ENCODE measurements at places on chromosomes 6 and 20.

DNA sequence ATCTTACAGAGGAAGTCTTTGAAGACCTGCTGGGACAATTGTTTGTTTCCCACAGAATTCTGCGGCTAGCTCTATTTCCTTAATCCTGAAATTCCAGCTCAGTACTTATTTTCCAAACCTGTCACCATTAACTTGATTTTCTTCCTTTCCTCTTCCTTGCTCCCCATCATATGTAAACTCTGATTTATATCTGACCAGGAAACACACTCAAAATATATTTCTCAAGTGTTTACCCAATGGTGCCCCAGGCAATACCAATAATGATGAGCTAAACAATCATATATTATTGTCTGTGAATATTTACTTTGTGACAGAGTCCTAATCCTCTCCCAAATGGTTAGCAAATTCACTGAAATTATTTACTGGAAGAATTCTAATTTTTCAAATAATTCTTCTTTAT lies 597.3 kb downstream of the PKHD1 start:
- no peak for DNase-seq

GRCh38 chr6:8085053-8085511 lies 17.3 kb downstream of the EEF1E1 start:
- no peak for DNase-seq

- no peak for DNase-seq
These were observed 306.2 kb downstream of the SYNE1 start for GRCh38 chr6:152330961-152331360.

DNA sequence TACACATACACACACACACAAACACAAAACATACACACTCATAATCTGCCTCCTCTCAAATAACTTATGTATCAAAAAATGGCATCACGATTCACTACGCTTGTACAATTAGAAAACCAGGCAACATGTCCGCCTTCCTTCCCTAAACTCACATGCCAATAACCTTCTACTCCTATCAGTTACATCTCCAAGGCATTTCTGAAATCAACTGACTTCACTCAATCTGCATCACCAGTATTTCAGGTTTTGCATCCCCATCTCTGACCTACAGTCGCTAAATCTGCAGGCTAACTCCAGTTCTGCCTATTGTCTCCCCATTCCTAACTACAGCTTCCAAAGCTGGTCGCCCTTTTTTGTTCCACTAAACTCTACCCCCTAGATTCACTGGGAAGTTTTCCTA lies 217.5 kb downstream of the PTPRK start:
- DNase-seq, result no peak

DNA sequence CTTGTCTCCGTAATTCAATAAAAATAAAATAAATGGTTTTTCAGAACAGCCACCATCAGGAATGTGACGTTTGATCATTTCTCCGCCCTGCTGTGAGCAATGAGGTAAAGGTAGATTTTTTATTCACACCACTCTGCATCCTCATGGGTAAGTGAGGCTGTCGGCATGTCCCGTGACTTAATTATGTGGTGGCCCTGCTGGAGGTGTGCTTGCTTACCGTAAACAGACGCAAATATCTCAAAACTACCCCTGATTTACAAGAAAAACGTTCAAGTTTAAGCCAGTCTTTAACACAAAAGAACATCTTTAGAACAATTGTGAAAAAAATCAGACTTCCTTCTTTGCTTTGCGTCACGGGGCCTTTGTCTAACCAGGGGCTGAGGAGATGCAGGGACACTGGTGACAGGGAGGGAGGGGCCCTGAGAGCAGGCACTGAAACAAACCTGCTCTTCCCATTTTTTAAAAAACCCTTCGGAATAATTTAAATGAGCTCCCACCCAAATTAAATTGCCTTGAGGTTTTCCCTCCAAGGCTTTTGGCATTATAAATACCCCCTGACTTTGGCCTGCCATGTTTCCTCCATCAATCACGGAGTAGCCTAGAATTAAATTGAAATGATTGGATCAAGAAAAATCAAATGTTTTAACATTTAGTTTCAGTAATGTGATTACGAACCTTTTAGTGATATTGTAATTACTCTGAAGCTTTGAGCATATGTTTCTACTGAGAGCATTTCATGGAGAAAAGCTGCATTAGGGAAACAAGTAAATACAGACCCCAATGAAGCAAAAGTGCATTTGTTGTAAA lies 13.4 kb downstream of the PRKN start:
- no peak for DNase-seq

GRCh38 chr6:37426945-37427510 lies 6.0 kb upstream of the CMTR1 start:
- DNase-seq, result no peak

- no peak for DNase-seq
These were observed 32.3 kb downstream of the CNKSR3 start for GRCh38 chr6:154478021-154478700.

GRCh38 chr20:50386641-50386960 lies 123.6 kb upstream of the PTPN1 start:
- DNase-seq, result no peak

- DNase-seq, result peak; percentile 10
These were observed 54.8 kb upstream of the AKIRIN2 start for GRCh38 chr6:87756858-87757257.

- DNase-seq, result peak; percentile 81
These were observed at the start of gene ULBP2 for GRCh38 chr6:149941583-149942460. Gene ULBP2, plus strand, starts transcription at chr6:149942014. Its CDS starts 59 bp downstream, at chr6:149942073.

- no peak for DNase-seq
These were observed 3.2 kb downstream of the SLC4A11 start for GRCh38 chr20:3235666-3236324.

- peak; percentile 23 for DNase-seq
These were observed at the start of gene GPR63 for GRCh38 chr6:96837081-96837971. Gene GPR63, minus strand, starts transcription at chr6:96837477. Its CDS starts 37,746 bp downstream, at chr6:96799731.

GRCh38 chr6:120938164-120938875 lies 396.0 kb downstream of the TBC1D32 start:
- no peak for DNase-seq

DNA sequence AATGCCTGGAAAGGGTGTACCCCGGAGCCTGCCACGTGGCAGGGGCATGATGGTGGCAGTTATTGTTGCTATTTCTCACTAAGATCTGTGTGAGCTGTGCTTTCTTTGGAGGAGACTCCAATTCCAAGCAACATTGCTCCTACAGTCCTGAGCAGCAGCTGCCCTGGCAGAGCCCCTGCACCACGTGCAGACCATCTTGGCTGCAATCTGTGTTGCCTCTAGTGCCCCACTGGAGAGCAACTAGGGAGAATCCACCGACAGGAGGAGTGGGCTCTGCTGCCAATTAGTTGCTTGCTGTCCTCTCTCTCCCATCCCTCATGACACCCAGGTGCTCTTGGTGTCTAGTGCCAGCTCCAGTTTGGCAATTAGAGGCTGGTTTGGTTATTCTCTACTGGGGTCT lies 116.0 kb downstream of the PXDC1 start:
- DNase-seq, result no peak

DNA sequence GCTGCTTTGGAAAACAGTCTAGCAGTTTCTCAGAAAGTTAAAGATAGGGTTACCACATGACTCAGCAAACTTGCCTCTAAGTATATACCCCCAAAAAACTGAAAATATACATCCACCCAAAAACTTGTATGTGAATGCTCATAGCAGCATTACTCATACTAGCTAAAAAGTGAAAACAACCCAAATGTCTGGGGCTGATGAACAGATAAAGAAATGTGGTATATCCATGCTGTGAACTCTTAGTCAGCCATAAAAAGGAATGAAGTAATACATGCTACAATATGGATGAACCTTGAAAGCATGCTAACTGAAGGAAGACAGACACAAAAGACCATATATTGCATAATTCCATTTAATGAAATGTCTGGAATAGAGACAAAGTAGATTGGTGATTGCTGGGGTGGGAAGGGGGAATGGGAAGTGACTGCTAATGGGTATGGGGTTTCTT lies 79.9 kb upstream of the GLP1R start:
- DNase-seq, result no peak

DNA sequence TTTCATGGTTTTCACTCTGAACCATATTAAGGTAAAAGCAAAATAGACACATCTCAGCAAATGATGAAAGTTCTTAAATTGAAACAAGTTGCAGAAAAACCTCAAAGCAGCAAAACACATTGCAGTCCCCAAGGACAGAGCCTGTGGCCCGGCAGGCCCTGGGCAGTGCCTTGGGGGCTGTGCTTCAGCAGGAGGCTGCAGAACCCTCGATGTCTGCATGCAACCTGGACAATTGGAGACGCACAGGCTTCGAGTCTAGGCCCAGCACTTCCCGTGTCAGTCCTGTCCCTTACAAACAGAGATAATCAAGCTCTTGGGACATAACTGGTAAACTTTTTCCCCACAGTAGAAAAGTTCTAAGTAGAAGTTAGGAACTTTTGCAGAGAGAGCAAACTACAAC lies 9.2 kb downstream of the PYGB start:
- DNase-seq, result no peak

GRCh38 chr6:150940941-150941340 lies 75.4 kb downstream of the MTHFD1L start:
- DNase-seq, result no peak

- DNase-seq, result no peak
These were observed 181.4 kb upstream of the UST start for GRCh38 chr6:148565321-148565926.

GRCh38 chr6:164750128-164750527 lies 559.3 kb downstream of the C6orf118 start:
- DNase-seq, result no peak

DNA sequence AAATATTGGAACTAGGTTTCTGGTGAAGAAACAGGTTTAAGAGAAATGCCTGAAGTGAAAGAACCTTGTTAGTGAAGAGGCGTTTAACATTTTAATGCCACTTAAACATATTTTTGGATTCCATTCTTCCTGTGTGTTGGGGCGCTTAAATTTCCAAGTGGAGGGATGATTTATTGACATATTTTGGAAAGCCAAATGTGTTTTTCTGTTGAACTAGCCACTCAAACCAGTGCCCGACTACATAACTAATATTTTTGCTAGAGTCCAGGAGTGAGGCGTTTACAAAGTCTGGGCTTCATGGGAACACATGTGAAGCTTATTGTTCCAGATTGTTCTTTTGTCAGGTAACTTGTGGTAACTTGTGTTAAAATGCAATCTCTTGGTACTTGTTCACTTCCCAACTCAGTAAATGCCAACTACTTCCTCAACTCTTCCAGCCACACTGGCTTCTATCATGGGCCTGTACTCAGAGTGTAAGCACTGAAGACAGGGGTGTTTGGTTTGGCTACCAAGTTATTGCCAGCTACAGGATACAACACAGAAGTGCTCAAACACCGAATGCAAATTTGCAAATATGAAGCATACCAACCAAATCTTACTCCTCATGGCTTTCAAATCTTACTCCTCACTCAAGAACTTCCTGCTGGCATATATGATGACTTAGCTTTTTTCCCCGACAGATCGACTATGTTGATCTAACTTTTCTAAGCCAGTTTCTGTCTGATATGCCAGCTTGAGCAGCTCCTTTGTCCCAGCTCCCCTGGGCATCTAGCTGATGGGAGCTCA lies 2.0 kb upstream of the ZNFX1 start:
- DNase-seq, result no peak

DNA sequence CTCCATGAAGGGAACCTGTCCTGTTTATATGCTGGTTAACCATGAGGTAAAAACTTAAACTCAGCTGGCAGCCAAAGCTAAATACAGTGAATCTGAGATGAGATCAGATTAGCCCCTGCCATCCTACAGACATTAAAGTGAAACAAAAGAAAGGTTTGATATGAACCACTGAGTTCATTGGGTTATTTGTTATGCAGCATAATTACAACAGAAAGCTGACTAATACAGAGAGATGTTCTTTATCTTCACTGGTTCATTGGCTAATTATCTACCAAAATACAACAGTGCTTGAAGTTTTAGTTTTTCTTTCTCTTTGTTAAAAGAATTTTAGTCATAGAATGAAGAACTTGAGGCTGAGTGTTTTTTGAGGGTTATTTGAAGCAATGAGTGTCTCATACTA lies 307.6 kb upstream of the FERMT1 start:
- no peak for DNase-seq

GRCh38 chr6:142871910-142872331 lies 73.1 kb downstream of the HIVEP2 start:
- DNase-seq, result no peak

DNA sequence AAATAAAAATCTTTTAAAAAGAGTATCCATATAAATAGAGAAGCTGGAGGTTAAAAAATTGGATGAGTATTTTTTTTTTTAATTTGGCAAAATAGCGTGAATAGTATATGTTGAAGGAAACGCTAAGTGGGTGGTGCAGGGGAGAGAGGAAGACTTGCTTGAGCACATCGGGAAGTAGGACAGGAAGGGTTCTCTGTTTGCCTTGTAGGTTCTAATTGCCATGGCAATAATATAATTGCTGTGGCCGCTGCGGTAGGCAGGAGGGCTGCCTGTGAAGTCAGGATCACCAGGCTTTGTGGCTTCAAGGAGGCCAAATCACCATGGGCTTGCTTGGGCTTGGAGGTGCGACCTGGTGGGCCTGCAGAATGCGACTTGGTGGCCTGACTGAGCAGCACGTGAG lies 35.1 kb downstream of the IGF2R start:
- DNase-seq, result no peak

DNA sequence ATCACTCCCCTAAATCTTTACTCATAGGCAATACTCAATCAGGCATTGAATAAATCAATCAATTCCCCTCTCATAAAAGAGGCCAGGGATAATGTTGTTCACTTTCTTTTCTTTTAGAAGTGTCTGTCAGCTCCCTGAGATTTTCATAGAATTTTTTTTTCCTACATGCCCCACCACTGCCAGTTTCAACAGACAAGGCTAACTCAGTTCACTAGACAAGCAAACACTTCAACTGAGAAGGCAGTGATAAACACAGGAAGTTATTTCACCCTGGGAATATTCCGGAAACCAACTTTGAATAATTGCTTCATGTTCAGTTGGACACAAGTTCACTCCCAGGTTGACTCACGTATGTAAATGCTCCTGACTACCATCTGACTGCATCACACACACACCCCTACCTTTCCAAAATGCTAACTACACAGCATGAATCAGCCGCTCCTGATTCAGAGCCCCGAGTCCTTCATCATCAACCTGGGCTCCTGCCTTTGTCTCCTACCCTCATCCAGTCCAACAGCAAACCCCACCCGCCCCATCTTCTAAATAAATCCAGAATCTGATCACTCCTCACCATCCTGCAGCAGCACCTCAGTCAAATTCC lies 143.9 kb downstream of the BCAS1 start:
- DNase-seq, result no peak

DNA sequence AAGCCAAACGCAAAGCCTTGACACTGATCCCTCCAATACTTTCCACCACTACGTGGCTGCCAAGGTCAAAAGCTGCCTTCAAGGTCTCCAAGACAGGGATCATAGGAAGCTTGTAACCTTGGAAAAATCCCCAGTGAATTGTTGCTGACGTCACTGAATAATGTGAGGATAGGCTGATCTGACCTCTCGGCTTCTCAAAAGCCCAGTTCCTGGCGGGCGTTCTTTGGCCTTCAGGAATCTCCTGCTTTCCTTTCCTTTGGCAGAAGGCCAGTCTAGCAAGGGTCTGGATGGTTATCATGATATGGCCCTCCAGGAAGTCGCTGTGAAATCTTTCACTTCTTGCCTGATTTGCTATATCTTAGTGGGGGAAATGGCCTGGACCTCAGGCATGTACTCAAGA lies 61.4 kb upstream of the TNFAIP3 start:
- DNase-seq, result no peak

GRCh38 chr20:14559612-14560011 lies 222.2 kb upstream of the FLRT3 start:
- no peak for DNase-seq

- no peak for DNase-seq
These were observed 451.0 kb upstream of the SULF2 start for GRCh38 chr20:48236000-48236970.
